ENCODE measurements at places on chromosomes 12 and 14. TPM values are rescaled to one million over a fixed set of nuclear protein-coding genes. Genes with fewer than 3 reads are reported as not detected.

Gene PMEL
- total RNA-seq, result 0.53 TPM

Gene EML5
- total RNA-seq, result 0.10 TPM

Gene TMPRSS12
- not detected for total RNA-seq

Gene TAS2R20
- 0.68 TPM for total RNA-seq

Gene ZCCHC8
- total RNA-seq, result 20.3 TPM

Gene ATP5MC2
- 411 TPM for total RNA-seq

Gene MYH6
- 3.4 TPM for total RNA-seq

Gene GRIP1
- 0.80 TPM for total RNA-seq

- no peak for DNase-seq
Observed at GRCh38 chr12:122870163-122870842, 25.6 kb downstream of the VPS37B start.

GRCh38 chr12:28622406-28622805, 432.1 kb downstream of the CCDC91 start:
- no peak for DNase-seq

GRCh38 chr12:11876307-11876706, 194.4 kb upstream of the BCL2L14 start:
- no peak for DNase-seq

- DNase-seq, result peak; percentile 13
Observed at GRCh38 chr14:48323665-48324064, 648.3 kb upstream of the MDGA2 start.

- DNase-seq, result peak; percentile 50
Observed at GRCh38 chr14:83706231-83706954, 1823.6 kb upstream of the FLRT2 start.

GRCh38 chr12:17652436-17652835, 437.6 kb downstream of the RERGL start:
- no peak for DNase-seq

- DNase-seq, result no peak
Observed at GRCh38 chr12:6262211-6262610, 48.3 kb upstream of the PLEKHG6 start.

DNA sequence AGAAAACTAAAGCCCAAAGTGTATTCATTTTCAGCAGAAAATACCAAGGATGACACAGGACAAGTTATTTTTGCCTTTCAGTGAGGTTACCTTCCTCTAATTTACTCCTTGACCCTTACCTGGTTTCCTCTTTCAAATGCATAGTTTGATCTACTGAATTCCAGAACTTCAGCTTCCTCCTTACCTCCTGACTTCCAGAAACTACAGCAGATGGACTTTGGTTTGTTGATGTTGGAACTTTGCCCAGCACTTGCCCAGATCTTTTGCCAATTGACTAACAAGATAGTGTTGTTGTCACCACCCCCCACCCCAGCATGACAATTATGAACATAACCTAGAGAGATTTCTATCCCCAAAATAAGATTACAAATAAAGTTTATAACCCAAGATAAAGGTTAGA, 63.2 kb downstream of the NAV3 start:
- peak; percentile 78 for DNase-seq

DNA sequence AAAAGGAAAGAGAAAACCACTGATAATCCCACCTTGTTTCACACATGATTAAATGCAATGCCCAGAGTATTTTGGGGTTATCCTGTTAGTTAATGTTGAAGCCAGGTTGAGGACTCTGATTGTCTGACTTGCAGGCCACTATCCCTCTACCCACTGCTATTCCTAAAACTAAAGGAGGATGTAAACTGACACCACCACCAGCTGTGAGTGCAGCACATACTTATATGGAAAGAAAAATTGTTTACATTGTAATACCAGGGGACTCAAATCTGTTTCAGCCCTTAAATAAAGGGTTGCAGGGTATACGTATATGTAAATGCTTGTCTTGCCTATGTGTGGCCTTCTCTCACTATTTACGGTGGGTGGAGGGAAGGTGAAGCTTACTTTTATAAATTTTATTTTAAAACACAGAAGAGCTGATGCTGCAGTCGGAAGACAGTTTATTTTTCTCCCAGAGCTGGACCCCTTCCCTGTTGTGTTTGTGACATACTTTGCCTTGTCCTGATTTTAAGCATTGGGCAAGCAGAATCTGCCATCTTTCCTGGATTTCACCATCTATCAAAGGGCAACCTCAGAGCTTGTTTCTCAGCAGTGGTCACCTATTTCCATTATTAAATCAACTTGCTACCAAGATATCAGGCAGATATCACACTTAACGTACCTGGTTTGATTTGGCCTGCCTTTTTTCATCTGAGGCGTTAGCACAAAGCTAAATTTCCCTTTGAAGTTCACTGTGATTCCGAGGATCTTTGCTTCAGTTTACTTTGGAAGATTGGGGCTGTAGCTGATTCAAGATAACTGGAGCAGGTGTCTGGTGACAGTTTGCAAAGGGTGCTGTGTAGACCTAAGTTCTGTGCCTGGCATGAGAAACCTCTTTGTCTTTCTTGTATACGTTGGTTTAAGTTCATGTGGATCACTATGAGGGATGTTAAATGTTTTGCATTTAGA, 25.2 kb downstream of the DAAM1 start:
- peak; percentile 11 for DNase-seq

DNA sequence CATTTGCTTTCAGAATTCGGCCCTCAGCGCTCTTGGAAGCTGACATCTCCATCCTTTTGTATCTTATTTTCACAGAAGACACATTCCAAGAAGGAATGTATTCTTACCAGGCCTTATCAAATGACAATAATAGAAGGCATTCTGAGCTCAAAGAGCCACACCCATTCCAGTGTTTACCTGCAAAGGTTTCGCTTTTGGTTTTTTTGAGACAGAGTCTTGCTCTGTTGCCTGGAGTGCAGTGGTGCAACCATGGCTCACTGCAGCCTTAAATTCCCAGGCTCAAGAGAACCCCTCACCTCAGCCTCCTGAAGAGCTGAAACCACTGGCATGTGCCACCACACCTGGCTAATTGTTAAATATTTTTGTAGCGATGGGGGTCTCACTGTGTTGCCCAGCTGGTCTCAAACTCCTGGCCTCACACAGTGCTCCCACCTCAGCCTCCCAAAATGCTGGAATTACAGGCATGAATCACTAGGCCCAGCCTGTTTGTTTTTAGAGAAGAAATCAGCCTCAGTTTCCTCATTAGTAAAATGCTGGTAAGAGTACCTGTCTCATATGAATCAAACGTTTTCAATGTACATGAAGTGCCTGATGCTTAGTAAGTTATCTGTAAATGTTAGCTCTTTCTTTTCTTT, 69.2 kb downstream of the SLC6A12 start:
- no peak for DNase-seq

DNA sequence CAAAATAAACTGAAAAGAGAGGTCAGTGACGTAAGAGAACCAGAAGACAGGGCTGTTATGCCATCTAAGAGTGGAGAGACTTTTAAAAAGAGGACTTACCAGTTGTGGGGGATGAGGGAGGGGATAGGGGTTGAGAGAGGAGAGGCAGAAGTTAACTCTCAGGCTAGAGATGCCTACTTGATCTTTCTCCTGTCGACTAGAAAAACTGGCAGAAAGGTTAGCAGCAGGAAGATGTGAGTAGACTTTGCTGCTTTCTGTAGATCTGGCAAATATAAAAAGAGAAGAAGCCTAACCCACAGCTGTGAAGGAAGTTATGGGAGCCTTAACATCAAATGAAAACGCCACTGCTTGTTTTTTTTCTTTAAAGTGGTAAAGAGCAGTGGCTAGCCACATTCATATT, 10.7 kb downstream of the CREBL2 start:
- no peak for DNase-seq

DNA sequence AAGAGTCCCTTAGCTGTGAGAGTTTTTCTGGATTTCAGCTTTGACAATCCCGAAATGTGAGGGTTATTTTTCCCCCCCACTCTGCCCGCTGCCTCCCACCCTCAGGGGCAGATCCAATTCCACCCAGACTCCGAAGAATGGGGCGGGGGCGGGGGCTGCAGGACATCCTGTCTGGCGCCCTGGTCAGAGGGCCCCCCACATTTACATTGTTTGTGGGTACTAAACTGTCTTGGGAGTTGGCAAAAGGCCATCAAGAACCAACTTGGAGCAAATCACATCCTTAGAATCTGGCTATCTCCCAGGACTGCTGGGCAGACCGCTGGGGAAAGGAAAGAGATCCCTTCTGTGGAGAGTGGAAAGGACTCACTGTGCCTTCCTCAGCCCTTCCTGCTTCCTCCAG, 2.4 kb downstream of the EMP1 start:
- DNase-seq, result peak; percentile 76

GRCh38 chr12:72111706-72112105, 160.5 kb upstream of the TRHDE start:
- DNase-seq, result no peak

- peak; percentile 65 for DNase-seq
Observed at GRCh38 chr12:29676676-29677075, 107.1 kb downstream of the TMTC1 start.

DNA sequence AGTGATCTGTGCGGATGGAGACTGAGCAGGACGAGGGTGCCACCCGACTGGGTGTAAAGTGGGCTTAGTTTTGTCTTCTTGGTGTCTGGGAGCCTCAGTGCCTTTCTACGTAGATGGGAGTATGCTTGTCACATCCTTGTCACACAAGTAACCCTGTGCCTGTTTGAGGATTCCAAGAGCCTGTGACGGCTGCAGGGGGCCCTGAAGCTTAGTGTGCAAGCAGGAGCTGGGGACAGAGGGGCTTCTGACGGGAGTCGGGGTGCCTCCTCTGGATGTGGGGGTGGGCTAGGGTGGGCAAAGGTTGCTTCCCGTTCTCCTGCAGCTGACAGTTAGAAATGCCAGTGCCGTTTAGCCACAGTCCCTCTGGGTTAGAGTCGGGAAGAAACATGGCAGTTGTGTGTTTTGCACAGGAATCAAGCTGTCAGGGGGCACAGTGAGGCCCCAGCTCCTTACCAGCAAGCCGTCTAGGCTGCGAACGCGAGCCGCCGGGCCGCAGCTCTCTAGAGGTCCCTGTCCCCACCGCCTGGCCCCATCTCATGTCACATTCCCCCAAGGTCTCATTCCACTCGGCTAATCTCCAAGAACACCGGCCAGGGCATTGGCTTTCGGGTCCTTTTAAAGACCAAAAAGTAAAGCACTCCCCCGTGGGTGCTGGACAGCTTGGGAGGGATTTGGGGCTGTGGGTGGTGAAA, 7.0 kb downstream of the RTL1 start:
- DNase-seq, result no peak

DNA sequence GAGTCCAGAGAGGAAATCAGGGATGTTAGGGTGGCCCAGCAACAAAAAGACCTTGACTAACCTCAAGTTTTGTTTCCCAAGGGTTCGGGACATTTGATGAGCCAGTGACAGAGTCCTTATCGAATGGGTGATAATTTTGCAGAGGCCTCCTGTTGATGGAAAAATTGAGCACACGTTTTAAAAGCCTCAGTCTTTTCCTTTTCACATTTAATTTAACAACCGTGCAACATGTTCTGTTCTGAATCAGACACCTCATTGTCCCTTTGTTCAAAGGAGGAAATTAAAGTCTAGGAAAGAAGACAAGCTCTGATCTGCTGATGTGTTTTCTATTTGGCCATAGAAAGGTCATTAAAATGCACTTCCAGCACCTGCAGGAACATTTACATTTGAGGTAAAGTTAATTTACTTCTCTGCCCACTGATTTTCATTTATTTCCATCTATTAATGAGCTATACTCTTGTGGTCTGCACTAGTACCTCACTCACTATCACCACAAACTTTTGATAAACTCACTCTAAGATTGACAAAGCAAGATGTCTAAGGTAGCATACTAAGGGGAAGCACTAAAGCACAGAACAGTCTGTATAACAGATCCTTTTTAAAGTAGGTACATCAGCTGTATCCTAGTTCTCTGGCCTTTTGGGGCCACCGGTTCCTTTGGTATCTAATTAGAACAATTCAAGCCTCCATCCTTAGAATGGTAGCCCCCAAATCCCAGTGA, 147.0 kb downstream of the RPAP3 start:
- no peak for DNase-seq

DNA sequence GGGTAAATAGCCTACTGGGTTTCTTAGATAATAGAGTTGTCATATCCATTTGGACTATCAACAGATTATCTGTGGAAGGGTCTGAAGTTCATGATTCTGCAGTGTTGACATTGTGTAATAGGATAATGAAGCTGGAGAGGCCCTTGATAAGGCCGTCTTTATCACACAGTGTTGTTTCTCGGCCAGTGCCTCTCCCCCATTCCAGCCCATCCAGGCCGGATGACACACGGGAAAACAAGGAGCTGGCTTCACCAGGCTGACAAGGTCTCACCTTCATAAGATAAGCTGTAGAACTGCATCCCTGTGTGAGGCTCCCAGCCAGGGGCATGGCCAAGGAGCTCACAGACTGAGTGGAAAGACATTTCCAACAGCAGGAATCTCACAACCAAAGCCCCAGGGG, 8.7 kb upstream of the EML1 start:
- no peak for DNase-seq

DNA sequence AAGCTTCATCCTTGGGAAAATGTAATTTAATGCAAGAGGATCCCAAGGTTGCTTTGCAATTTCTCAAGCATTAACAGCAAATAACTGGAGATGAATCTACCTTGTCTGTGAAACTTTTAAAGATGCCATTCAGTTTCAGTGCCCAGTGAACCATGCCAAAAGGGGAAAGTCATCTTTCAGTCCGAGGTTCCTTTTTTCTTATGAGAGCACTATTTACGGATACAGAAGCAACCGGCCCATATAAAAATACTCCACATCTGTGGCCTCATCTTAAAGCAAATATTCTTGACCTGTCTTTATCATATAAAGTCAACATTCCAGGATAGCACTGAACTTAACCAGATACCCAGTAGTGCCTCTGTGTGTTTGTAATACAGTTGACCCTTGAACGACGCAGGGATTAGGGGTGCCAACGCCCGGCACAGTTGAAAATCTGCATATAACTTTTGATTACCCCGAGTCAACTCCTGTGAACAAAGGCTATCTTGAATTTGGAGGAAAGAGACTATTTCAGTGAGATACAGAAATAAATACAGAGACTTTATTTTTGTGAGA, 209.4 kb downstream of the PCNX1 start:
- no peak for DNase-seq

DNA sequence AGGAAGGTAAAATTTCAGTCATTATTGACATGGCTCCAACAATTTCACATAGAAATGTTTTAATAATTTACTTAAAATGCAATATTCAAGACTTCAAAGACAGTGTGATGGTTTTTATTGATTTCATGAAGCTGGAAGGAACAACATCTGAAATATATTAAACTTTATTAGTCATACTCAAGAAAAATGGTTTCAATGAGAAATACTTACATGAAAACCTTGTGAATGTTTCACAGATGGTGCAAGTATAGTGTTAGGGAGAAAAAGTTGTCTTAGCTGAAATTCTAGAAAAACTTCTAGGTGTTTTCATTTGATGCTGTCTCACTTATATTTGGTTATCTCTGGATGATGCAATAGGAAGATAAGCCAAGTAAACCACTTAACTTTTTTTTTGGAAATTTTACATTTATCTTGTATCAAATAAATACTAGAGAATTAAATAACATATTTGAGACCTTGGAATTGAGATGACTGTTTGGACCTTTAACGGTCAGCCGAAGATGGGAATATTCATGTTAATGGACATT, 65.5 kb downstream of the PELI2 start:
- no peak for DNase-seq

DNA sequence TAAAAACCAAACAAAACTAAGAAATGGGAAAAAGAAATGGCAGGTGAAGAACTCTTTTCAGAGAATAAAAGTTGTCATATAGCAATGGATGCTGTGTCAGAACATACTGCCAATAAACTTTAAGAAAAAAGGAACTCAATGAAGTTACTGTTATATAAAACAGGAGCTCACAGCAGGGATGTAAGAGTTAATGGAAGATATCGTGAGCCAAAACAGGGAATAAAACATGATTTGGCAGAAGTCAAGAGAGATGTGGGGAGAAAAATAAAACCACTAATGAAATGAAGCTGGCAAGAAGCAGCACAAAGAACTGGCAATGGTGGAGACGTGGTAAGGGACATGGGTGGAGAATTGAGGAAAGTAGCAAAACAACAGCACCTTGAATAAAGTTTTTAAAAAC, 61.0 kb downstream of the TAOK3 start:
- DNase-seq, result peak; percentile 13

Measured in myocyte (in vitro differentiated cells).